NCI-H2029 treated with DMSO at 0.1 percent for 48 hours (cell line): ENCODE measurements at places on chromosomes 4 and X.

DNA sequence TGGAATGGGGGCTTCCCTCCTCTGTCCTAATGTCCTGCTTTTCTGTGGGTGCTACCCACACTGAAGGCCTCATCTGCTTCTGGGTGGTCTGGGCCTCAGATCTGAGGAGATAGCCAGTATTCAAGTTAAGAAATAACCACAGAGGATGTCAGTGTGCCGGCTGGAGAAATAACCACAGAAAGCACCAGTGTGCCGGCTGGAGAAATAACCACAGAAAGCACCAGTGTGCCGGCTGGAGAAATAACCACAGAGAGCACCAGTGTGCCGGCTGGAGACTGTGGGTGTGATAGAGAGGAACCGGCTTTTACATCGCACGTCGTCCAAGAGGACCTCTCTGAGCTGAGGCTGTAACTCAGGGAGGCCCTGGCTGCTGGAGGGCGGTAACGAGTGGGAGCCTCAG, 65.7 kb upstream of the PSAPL1 start:
- no peak for DNase-seq

GRCh38 chr4:84887824-84888223, 78.7 kb downstream of the WDFY3 start:
- DNase-seq: no peak

DNA sequence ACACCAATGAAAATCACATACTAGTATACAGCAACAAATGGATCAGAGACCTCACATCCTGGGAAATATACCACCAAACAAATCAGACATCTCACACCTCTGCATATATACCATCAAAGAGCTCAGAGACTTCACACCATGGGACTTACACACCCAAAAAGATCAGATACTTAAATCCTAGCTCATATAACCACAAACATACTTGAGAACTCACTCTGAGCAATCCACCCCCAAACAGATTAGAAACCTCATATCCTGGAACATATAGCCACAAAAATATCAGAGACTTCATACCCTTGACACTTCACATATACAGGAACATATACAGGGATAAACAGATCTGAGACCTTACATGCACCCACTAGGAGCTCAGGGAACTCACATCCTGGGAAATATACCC, 32.1 kb downstream of the SUV39H1 start:
- no peak for DNase-seq

DNA sequence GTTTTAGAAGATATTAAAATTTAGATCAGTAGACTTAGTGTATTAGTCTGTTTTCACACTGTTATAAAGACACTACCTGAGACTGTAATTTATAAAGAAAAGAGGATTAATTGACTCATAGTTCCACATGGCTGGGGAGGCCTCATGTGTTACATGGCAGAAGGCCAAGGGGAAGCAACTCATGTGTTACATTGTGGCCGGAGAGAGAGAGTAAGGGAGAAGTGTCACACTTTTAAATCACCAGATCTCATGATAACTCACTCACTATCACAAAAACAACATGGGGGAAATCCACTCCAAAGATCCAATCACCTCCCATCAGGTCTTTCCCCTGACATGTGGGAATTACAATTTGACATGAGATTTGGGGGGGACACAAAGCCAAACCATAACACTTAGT, 1159.7 kb upstream of the PCDH7 start:
- no peak for DNase-seq

DNA sequence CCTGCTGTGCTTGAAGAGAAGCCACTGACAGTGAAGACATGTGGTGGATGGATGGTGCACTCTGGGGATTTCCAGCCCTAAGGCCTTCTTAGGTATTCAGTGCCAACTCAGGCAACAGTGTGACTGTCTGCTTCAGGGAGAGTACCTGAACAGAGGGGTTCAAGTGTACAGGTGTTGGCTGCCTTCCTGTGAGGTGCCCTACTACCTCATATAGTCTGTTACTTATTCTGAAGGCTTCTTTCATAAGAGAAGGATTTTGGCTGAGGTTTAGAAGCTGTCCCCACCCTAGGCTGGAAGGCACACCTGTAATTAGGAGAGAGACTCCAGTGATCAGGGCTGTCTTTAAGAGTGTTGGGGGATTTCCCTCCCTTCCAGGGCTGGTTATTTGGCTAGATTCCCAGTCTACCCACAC, 1.8 kb downstream of the FTHL17 start:
- no peak for DNase-seq

DNA sequence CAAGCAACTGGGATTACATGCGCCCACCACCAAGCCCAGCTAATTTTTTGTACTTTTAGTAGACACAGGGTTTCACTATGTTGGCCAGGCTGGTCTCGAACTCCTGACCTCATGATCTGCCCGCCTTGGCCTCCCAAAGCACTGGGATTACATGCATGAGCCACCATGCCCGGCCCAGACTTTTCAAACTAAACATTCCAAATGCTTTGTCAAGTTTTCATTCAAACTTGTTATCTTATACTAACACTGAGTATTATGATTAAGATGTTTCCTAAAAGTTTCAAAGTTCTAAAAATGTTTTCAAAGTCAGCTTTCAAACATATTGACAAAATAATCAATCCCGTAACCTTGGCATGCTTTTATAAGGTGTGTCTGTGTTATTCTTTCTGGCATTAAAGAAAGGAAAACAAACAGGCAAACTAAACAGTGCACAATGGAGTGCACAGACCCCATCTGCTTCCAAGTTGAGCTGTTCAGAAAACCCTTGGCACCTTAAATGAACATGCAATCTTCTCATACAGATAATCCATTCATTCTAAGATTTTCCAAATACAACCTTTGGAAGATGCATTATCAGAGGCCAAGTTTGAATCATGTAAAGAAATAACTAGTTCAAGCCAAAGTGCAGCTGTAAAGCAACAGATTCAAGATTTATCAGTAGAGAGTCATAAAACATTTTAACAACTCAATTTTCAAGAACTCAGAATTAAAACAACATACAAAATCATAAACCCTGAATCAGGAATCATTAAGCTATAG, 49.1 kb downstream of the ABCG2 start:
- no peak for DNase-seq

- DNase-seq: no peak
These were observed 23.5 kb upstream of the SLC34A2 start for GRCh38 chr4:25632135-25632534.

DNA sequence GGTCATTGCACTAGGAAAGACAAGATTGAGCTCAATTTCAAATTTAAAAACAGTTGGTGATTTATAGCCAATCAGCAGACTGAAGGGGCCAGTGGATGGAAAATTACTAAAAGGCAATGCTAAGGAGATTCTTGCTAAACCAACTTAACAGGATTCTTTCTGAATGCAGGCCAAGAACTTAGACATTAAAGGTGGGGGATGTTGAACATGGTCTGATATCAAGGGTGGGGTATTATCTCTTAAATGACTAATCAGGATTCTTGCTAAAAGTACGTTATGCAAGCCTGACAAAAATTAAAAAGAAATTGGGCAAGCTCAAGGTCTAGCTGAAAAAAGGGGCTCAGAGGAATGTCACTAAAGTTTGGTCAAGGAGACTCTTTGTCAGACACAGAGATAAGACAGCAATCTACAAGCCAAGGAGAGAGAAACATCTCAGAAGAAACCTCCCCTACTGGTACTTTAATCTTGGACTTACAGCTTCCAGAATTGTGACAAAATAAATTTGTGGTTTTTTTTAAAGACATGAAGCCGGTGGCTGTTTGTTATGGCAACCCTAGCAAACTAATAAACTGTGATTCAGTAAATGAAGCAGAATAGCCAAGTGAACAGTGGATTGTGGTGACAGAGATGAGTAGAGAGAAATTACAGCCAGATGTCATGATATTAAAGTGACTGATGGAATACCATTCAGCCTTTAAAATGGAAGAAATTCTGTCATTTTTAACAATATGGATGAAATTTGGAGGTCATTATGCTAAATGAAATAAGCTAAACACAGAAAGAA, 120.3 kb upstream of the KLHL4 start:
- no peak for DNase-seq

DNA sequence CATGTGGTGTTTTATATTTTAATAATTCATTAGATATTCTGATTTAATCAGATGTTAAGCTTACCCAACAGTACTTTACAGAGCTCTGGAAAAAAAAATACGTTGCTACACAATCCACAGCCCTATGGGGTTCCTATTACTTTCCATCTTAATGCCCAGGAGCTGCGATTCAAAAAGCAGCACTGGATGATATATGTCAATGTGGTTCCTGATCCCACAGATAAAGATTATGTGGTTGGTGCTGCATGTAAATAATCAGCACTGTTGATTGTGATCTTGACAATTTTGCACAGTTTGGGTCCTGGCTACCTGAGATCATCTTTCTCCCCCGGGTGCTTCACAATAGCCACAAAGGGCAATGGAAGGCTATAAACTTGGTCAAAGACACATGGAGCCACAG, 72.7 kb upstream of the DCLK2 start:
- no peak for DNase-seq
